ENCODE measurements at places on chromosomes 1 and 21.

DNA sequence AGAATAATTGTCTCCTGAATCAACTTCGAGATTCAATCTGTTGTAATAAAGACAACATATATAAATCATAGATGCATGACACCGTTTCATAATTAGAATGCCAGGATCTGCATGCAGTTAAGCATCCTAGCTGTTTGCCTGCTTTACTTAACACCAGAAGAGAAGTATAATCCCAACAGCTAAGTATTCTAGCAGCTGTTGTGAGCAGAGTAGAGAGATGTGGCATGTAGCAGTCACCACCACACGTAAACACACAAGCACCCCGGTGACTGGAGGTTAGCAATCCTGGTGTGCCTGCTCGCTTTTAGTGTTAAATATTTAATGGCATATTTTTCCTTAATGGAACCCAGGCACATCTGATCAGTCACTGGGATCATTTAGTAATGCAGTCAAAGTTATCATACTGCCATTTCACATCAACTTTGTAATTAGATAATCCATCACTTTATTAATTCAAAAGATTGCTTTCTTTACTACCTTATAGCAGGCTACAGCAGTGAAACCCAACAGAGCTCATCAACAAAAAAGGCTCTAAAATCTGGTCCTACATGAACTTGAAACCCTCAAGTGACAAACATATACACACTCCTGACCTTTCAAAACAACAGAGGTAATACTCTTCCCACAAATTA lies 187.9 kb downstream of the SMYD3 start:
- DNase-seq = no peak

- DNase-seq = no peak
Observed at GRCh38 chr1:154219541-154219940, 1.2 kb upstream of the UBAP2L start.

GRCh38 chr1:28865997-28866650 lies 48.2 kb upstream of the EPB41 start:
- no peak for DNase-seq

DNA sequence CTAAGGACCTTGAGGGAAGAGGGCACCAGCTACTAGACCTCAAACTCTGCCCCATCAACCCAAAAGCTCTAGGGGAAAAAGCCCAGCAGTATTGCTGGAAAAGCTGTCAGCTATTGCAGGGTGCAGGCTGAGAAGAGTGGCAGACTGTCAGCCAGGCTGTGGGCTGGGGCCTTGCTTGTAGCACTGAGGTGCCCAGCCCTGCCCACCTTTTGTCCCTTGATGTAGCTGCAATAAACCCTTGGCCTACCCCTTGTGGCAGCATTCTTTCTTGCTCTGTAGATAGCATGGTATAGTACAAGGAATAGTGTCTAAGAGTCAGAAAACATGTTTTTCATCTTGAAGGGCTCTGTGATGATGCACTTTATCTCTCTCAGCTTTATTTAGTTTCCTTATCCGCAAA lies 39.4 kb downstream of the CDC14A start:
- DNase-seq = peak; percentile 39

DNA sequence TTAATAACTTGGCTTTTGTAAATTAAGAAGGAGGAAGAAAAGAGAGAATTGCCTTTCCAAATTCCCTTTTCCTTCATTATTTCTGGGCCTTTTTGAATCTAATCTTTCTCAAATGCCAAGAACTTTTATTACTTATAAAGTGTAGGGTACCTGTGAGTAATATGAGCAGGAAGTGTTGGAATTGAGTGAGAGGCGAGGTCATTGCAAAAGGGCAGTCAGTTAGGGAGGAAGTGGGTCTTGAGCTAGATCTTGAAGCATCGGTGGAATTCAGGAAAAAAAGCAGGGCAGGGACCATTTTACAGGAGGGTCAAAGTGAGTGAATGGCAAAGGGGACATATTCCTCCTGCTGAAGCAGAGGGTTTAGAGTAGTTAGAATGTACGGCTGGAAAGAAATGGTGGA lies 23.4 kb downstream of the DDI2 start:
- no peak for DNase-seq

DNA sequence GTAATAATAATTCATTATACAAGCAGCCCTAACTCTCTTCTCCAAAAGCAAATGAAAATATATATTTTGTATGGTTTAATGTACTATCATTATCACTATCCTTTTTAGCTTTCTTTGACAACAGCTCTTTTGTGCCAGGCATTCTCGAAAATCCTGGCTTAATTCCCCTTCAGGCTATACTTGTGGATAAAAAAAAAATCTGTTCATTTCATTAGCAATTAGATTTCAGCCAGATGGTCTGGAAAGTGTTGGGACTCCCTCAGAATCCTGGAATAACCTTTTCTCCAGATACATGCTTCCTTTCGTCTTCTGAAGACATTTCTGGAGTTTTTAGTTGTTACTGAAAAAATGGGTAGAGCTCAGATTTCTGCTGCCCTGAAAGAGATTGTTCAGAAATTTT lies 83.4 kb upstream of the PLPPR4 start:
- no peak for DNase-seq

DNA sequence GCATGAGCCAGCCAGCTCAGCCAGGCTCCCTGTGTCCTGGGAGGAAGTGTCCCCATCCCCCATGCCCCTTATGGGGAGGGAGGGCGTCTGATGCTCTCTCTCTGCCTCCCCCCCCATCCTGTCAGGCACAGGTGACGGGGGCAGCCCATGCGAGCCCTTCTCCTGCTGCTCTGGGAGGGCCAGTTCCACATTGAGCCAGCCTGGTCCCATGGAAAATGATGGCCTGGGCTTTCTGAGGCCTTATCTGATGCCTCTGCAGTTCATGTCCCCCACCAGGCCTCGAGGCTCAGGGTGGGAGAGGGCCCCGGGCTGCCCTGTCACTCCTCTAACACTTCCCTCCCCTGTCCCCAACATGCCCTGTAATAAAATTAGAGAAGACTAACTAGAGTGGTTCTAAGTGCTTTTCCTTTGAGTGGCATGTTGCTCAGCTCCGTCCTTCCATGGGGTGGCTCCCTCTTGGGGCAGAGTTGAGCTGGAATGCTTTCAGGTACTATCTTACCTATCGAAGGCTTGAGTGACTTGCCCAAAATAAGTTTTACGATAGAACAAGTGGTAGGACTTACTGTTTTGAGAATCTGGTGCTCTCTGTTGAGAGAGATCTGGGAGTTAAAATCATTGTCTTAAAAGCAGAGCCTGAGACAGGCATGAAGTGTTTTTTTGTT lies 1.8 kb upstream of the MTFR1L start:
- no peak for DNase-seq

GRCh38 chr21:37592496-37592895 lies 225.9 kb downstream of the DYRK1A start:
- DNase-seq = no peak

Data from CD4-positive, alpha-beta T cell (primary cell).